ENCODE measurements at places on chromosomes 11 and 22.

- DNase-seq = peak; percentile 33
These were observed 27.3 kb downstream of the CTSC start for GRCh38 chr11:88310246-88310645.

GRCh38 chr11:119764108-119764868 is 35.3 kb upstream of the NECTIN1 start:
- peak; percentile 91 for DNase-seq

GRCh38 chr11:112352907-112353306 is 92.2 kb upstream of the PLET1 start:
- DNase-seq = peak; percentile 12

DNA sequence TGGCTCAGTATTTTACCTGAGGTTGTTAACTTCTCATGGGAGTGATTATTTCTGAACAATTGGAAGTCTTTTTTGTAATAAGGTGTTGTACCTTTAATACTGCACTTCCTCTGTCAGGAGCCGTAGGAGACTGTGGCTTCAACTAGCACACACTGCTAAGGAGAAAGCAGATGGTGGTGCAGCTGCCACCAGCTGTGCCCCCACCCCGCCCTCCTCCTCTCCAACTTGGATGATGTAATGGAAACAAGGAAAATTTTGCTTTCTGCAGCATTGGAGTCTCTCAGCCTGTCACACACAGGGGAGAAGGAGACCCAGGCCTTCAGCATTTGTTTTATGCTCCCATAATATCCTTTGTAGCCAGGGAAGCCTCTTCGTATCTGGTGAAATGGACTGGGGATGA is 91.2 kb downstream of the TEAD1 start:
- no peak for DNase-seq

DNA sequence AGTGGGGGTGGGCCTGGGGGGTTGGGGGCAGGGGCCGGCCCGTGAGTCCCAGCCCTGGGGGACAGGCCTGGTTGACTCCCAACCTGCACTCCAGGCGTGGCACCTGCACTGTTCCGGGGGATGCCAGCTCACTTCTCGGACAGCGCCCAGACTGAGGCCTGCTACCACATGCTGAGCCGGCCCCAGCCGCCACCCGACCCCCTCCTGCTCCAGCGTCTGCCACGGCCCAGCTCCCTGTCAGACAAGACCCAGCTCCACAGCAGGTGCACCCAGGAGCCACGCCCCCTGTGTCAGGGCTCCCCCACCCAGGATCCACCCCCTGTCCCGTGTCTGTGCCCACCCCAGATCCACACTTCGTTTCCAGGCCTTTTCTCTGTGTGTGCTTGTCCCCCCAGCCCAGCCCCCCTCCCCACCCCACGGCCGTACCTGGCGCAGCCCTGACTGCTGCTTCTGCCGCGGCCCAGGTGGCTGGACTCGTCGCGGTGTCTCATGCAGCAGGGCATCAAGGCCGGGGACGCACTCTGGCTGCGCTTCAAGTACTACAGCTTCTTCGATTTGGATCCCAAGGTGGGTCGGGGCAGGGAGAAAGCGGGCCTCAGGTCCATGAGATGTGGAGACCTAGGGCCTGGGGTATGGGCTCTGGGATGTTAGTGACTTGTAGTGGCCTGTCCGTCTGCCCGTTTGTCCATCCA is 4.8 kb downstream of the FERMT3 start:
- no peak for DNase-seq

- peak; percentile 45 for DNase-seq
These were observed 554.2 kb downstream of the NTM start for GRCh38 chr11:131924457-131925201.

- DNase-seq = no peak
These were observed 47.3 kb downstream of the PPFIA1 start for GRCh38 chr11:70317581-70318305.

- DNase-seq = peak; percentile 75
These were observed 152.8 kb downstream of the NCAM1 start for GRCh38 chr11:113113801-113114704.

DNA sequence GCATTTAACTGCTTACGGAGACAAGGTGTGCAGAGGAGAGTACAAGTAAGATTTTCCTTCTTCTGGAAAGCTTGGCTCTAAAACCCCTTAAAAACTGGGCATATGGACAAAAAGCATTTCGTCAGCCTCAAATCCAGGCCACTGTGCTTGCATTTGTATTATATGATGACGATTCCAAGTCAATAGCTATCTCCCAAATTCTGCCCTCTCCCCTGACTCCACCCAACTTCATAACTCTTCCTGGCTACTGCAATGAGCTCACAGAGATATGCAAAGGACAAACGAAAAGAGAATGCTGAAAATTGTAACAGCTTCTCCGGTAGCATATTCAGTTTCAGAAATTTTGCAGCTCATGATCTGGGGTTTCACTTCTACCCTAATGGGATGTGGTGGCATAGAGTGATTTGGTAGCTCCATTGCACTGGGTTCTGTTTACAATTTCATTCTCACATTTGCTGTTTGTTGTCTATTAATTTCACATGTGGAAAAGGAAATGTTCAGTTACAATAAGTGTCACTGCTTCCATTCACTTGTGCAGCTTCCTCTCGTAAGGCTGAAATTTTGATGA is 45.6 kb upstream of the CHRM4 start:
- no peak for DNase-seq

DNA sequence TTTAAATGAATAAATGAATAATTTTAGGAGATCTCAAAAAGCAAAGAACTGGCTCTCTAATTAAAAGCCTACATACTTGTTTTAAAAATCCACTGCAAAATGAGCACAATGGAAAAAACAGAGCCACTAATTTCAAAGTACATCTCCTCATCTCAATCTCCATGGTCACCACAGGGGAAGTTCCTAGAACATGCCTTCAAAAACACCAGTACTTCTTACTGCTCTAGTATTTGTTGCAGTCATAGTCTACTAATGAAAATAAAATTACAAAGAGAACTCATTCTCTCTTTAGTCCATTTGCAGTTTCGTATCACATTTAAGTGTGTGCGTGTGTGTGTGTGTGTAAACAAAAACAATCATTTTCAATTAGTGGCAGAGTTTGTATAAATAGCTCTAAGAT is 54.0 kb downstream of the PIK3C2A start:
- no peak for DNase-seq

GRCh38 chr11:64726211-64726641 is 3.2 kb upstream of the NRXN2 start:
- DNase-seq = no peak

DNA sequence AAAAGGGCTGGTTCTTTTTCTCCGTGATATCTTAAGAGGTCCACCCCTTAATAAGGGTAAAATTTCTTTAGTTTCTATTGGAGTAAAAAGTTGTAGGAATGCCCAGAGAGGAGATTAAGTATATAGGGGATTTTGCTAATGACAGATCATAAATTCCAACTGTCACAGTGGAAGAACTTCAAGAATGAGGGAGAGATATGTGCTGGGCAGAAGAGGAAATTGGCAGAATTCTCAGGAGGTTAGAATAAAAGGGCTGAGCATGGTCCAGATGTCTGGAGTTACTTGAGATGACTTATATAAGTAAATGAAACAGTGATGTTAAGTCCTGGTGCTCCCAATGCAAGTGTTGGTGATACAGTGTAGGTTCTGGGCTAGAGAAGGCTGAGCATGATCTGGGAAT is 417.6 kb upstream of the ARHGAP42 start:
- no peak for DNase-seq

DNA sequence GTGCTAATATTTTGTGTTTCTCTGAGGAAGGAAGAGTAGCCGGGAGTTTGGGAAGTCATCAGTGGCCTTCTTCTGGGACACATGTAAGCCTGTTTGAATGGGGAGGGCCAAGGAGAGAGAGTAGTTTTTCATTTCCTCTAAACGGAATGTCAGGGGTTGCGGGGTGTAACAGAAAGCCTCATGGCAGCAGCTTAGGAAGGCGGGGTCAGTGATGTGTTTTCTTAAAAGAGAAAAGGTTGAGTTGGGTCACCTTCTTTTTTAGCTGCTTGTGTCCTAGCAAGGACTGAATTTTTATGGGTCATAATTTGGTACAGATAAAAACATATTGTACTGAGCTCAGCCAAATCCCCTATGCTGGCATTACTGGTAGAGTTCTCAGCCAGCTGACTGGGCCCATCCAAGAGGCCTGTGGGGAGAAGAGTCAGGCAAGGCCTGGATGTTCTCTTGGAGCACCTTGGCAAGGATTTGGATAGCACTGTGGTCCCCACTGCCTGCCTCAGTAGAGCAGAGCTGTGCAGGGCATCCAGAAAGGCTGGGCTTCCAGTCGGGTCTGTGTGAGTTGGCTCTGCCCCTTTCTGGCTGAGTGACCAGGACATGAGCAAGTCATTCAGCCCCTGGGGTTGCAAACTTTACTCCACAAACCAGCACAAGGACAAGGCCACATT is 29.4 kb upstream of the NAV2 start:
- peak; percentile 50 for DNase-seq

GRCh38 chr11:45024316-45024715 is 73.6 kb upstream of the TP53I11 start:
- no peak for DNase-seq

DNA sequence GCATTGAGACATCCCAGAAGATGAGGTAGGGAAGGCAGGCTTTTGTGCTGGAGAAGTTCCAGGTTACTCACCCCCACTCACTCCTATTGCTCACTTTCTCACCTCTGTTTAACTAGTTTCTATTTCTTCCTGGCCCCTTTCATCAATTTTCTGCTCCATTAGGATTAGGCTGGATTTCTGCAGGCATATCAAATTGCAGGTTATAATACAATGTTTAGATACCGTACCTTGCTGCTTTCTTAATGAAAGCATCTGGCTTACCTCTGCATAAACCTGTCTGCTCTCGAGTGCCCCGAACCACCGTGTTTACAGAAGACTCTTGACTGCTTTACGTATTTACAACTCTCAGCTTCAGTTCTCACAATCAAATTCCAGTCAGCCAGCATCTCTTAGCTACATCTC is 173.7 kb downstream of the ADAMTS15 start:
- DNase-seq = no peak

GRCh38 chr22:29979777-29980321 is 96.9 kb downstream of the MTMR3 start:
- peak; percentile 57 for DNase-seq

DNA sequence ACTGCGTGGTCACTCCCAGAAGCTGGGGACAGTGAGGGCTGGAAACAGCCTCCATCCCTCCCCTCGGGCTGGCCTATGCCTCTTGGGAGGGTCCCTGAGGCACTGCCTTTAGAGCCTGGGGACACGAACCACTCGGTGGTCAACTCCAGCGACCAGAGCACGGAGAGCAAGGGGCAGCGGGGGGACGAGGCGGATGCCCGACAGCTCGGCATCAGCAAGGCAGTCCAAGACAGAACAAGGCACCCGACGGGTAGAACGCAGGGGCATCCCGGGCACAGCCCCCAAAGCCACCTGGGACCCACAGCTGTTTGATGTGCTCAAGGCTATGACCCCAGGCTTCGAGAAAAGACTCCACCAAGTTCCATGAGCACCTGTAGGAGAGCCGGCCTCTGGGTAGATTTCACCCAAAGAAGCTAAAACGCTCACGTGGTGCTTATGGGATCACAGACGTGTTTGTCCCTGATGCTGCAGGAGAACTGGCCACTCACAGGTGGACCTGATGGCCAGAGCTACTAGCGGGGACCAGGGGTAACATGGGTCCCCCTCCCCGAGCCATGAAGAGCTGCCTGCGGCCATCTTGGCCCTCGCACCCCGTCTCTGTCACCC is 510 bp upstream of the LSP1 start:
- DNase-seq = no peak

DNA sequence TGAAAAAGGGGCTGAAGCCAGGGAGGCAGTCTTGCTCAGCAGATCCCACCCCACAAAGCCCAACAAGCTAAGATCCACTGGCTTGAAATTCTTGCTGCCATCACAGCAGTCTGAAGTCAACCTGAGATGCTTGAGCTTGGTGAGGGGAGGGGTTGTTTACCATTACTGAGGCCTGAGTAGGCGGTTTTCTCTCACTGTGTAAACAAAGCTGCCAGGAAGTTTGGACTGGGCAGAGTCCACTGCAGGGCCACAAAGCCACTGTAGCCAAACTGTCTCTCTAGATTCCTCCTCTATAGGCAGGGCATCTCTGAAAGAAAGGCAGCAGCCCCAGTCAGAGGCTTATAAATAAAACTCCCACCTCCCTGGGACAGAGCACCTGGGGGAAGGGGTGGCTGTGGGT is 746.1 kb upstream of the LRRC4C start:
- no peak for DNase-seq

DNA sequence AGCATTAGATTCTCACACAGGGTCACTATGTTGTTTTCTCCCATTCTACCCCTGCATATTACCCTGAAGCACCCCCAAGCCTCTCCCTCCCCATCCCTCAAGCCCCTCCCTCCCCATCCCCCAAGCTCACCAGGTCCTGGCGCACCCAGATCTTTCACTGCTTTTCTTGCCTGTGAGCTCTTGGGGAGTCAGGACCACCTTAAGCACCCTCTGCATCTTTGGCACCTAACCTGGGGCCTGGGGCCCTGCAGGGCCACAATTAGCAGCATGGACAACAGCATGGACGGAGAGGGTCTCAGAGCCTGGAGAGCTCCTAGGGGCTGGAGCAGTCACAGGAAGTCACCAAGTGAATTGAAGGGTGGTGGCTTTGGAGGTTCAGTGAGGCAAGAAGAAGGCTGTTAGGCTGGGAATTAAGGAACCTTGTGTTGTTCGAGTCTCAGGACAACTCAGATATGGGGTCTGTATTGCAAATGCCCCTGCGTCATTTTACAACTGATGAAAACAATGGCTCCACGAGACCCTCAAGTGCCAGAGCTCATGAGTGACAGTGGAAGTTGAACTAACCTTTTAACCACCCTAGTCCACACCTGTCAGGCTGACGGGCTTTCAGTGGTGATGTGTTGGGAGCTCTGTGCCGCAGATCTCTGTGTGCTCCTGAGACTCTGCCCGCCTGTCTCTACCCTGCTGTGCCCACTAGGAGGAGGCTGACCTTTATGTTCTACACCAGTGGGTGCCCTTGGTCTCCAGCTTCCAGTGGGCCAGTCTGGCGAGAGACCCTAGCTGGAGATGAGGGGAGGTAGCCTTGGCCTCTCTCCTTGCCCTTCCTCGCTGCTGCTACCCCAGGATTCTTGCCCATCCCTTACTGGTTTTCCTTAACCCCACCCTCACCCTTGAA is 111.3 kb upstream of the OR4B1 start:
- no peak for DNase-seq

- no peak for DNase-seq
These were observed 53.7 kb downstream of the CD6 start for GRCh38 chr11:61024938-61025820.

- DNase-seq = peak; percentile 95
These were observed 68.8 kb downstream of the SNX19 start for GRCh38 chr11:130847517-130847916.

DNA sequence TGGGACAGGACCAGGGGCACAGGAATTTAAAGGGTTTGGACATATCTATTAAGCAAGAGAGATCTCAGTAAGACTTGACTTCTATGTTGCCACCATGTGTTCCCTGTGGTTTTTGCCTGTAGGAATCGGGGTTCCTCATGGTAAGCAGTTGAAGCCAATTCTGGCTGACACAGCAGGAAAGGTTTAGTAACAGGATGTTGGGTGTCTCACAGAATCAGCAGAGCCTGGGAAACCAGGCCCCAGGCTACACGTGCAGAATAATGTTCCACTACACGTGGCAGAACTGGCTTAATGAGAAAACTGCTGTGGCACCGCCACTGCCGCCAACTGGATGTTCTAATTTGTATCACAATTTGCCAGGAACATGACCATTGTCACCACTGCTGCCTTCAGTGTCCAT is 264.6 kb upstream of the PLET1 start:
- DNase-seq = peak; percentile 66
